Left ventricle myocardium inferior (tissue), 1 donor: ENCODE measurements at places on chromosomes 2 and 18. TPM values are rescaled to one million over a fixed set of nuclear protein-coding genes. Genes with fewer than 3 reads are reported as not detected.

DNA sequence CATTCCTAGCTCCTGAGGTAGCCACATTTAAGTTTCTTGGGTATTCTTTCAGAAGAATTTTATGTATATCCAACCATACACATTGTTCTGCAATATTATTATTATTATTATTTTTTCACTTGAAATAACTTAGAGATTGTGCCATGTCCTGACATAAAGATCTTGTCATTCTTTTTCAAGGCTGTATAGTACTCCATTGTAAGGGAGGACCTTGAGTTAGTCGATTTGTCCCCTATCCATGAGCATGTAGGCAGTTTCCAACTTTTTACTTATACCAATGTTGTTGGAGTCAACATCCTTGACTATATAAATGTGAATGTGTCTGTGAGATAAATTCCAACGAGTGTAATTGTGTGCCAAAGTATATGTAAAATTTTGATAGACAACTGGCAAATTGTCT lies 891 bp upstream of the EGR4 start:
- H3K4me3 ChIP-seq = no peak overlapping the region
- H3K4me1 ChIP-seq = peaks cover 29% of the 10 kb centered on the region
- no peak overlapping the region for H3K27ac ChIP-seq
- H3K27me3 ChIP-seq = peaks cover 98% of the 10 kb centered on the region
- DNase-seq = no peak
- no peaks in the 10 kb centered on the region for H3K36me3 ChIP-seq

DNA sequence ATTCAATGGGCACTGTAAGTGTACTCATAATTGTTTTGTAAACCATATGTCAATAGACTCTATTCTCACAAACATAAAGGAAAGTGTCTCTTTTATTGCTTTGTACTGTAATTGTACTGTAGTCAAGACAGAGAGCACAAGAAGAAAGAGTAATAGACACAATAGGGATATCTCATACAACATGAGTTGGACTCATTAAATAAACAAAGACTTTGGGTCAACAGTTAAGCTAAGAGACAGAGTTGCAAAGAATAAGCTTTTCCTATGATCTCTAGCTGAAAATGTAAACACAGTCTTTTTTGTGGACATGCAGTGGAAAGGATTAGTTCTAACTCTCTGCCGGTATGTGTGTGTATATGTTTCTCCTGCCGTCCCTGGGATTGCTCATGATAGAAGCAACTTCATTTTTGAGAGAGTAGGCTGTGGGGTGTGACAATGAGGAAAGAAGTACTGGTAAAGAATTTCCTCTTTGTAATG lies 13.9 kb upstream of the KYNU start:
- no peaks in the 10 kb centered on the region for H3K36me3 ChIP-seq
- no peaks in the 10 kb centered on the region for H3K27me3 ChIP-seq
- no peak overlapping the region for H3K4me3 ChIP-seq
- H3K4me1 ChIP-seq = no peaks in the 10 kb centered on the region
- DNase-seq = no peak

- DNase-seq = peak; percentile 73
- peak overlapping the region; percentile 63 for H3K27ac ChIP-seq
- no peaks in the 10 kb centered on the region for H3K36me3 ChIP-seq
- peaks cover 27% of the 10 kb centered on the region for H3K4me1 ChIP-seq
Measured at GRCh38 chr2:17879137-17879912, 858 bp downstream of the KCNS3 start.

GRCh38 chr2:181573140-181573736 lies 83.7 kb downstream of the CERKL start:
- no peaks in the 10 kb centered on the region for H3K4me1 ChIP-seq
- H3K36me3 ChIP-seq = no peaks in the 10 kb centered on the region
- no peak for DNase-seq
- no peak overlapping the region for H3K27ac ChIP-seq

- H3K4me1 ChIP-seq = no peaks in the 10 kb centered on the region
- no peaks in the 10 kb centered on the region for H3K36me3 ChIP-seq
- H3K27me3 ChIP-seq = no peaks in the 10 kb centered on the region
- no peak overlapping the region for H3K27ac ChIP-seq
Measured at GRCh38 chr18:60446821-60447220, 74.2 kb upstream of the MC4R start.

DNA sequence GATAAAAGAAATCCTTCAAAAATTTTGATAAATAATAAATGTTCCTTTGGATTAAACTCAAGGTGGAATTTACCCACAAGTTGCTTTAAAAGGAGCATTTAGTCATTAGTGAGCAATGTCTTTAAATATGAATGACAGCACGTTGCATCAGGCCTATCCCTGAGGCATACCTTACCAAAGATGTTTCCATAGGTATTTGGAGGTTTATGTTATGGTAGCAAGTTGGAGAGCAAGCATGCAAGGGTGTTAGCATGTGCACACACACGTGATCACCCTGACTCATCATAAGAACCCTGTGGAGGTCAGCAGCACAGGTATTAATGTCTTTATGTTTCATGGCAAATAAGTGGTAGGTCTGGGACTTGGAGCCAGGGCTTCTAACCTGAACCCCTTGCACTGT lies 159.9 kb downstream of the ACTR3 start:
- DNase-seq = no peak
- H3K36me3 ChIP-seq = no peaks in the 10 kb centered on the region
- H3K27me3 ChIP-seq = peaks cover 16% of the 10 kb centered on the region
- no peaks in the 10 kb centered on the region for H3K4me1 ChIP-seq

GRCh38 chr2:219565130-219566080 lies 5.9 kb downstream of the OBSL1 start:
- H3K27me3 ChIP-seq = peaks cover 5% of the 10 kb centered on the region
- H3K4me3 ChIP-seq = no peak overlapping the region
- peaks cover 49% of the 10 kb centered on the region for H3K36me3 ChIP-seq
- H3K4me1 ChIP-seq = peaks cover 40% of the 10 kb centered on the region
- no peak for DNase-seq

- no peaks in the 10 kb centered on the region for H3K27me3 ChIP-seq
- H3K4me1 ChIP-seq = no peaks in the 10 kb centered on the region
- H3K36me3 ChIP-seq = no peaks in the 10 kb centered on the region
- H3K27ac ChIP-seq = no peak overlapping the region
- H3K4me3 ChIP-seq = no peak overlapping the region
Measured at GRCh38 chr2:234559609-234560008, 62.7 kb upstream of the ARL4C start.

GRCh38 chr18:49441338-49441938 lies 19.0 kb downstream of the DYM start:
- H3K27me3 ChIP-seq = no peaks in the 10 kb centered on the region
- peaks cover 12% of the 10 kb centered on the region for H3K4me1 ChIP-seq
- no peak overlapping the region for H3K27ac ChIP-seq
- DNase-seq = no peak
- H3K36me3 ChIP-seq = no peaks in the 10 kb centered on the region
- H3K4me3 ChIP-seq = no peak overlapping the region

- peak overlapping the region; percentile 17 for H3K27ac ChIP-seq
- H3K36me3 ChIP-seq = no peaks in the 10 kb centered on the region
- H3K4me3 ChIP-seq = peak overlapping the region; percentile 19
- H3K4me1 ChIP-seq = peaks cover 13% of the 10 kb centered on the region
- no peaks in the 10 kb centered on the region for H3K27me3 ChIP-seq
Measured at GRCh38 chr2:163877316-163877715, 141.5 kb upstream of the FIGN start.

- no peaks in the 10 kb centered on the region for H3K4me1 ChIP-seq
- no peaks in the 10 kb centered on the region for H3K27me3 ChIP-seq
- H3K4me3 ChIP-seq = no peak overlapping the region
- no peak overlapping the region for H3K27ac ChIP-seq
Measured at GRCh38 chr2:67095121-67095520, 302.0 kb upstream of the ETAA1 start.

DNA sequence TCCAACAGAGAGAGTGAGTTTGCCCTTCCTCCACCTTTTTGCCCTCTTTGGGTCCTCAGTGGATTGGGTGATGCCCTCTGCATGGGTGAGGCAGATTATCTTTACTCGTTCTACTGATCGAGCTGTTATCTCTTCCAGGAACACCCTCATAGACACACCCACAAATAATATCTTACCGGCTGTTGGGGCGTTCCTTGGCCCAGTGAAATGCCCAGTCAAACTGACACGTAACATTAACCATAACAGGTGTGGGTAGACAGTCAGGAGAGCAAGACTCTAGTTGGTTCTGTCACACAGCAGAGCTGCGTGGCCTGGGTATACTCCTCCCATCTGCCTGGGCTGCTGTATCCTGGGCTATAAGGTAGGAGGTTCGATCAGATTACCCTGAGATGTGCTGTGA lies 144.1 kb downstream of the AGAP1 start:
- H3K27ac ChIP-seq = no peak overlapping the region
- DNase-seq = no peak
- no peak overlapping the region for H3K4me3 ChIP-seq
- H3K36me3 ChIP-seq = no peaks in the 10 kb centered on the region
- H3K4me1 ChIP-seq = peaks cover 46% of the 10 kb centered on the region
- no peaks in the 10 kb centered on the region for H3K27me3 ChIP-seq

DNA sequence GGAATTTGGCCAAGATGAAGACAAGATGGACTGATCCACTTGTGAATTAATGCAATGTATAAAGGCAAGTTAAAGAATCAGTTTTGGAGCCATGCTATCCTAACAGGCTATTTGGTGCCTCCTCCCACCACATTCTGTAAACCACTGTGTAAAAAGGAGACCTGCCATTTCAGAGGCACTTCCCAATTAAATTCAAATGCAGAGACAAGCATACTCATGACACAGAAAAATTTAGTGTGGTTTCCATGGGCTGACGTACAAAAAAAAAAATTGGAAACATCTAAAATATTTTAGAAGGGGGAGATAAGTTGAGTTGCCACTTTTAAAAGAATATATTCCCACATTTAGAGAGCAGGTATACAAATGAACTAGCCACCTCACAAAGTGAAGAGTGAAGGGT lies 112.1 kb downstream of the TCF4 start:
- no peaks in the 10 kb centered on the region for H3K36me3 ChIP-seq
- peaks cover 52% of the 10 kb centered on the region for H3K4me1 ChIP-seq
- no peak for DNase-seq
- H3K27ac ChIP-seq = peak overlapping the region; percentile 88
- H3K4me3 ChIP-seq = no peak overlapping the region
- H3K27me3 ChIP-seq = no peaks in the 10 kb centered on the region

GRCh38 chr2:230908595-230909191 lies 16.3 kb downstream of the GPR55 start:
- peak overlapping the region; percentile 41 for H3K4me3 ChIP-seq
- peaks cover 11% of the 10 kb centered on the region for H3K4me1 ChIP-seq

DNA sequence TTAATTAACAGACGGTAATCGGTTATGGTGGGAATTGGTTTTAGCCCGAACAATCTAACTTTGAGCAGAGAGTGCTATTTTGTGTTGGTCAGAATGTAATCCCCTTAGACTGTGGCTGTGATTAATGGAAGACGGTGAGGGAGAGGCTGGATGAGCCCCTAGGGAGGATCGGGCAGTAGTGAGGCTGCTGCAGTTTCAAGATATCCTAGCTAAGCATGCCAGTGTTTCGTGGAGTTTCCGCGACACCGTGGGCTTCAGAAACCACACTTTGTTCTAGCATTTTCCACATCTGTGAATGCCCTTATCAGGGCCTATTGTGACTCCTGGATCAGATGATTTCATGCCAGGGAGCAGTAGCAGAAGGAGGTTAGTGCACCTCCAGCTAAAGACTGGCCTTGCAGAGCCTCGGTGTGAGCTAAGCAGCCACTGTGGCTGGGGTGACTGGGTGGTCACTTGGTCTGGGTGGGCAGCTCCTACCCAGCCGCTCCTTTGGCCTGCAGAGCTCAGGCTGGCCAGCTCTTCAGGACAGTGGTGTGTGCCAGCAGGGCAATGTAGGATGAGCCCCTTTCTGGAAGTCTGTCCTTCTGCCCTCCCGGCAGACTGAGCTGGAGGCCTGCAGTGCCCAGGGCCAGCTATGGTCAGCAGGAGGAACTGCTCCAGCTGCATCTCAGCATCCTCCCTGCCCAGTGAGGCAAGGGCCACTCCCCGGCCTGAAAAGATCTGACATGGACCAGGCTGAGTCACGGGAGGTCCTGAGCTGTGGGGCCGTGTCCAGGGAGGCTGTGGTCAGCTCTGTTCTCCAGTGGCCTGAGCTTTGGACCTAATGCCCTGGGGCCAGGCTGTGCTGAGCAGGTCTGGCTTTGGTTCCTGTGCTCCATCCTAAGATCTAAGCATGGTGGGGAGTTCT lies 142.6 kb upstream of the GPC1 start:
- peaks cover 54% of the 10 kb centered on the region for H3K4me1 ChIP-seq
- H3K27ac ChIP-seq = peak overlapping the region; percentile 81
- no peaks in the 10 kb centered on the region for H3K36me3 ChIP-seq

- DNase-seq = no peak
- no peak overlapping the region for H3K4me3 ChIP-seq
- no peaks in the 10 kb centered on the region for H3K27me3 ChIP-seq
Measured at GRCh38 chr2:231737761-231738160, 29.4 kb downstream of the PTMA start.

The GKN1 gene
- total RNA-seq = not detected

The CNDP1 gene
- not detected for total RNA-seq

The PLEK gene
- 4.8 TPM for total RNA-seq

The MERTK gene
- total RNA-seq = 4.7 TPM

The MEX3C gene
- 17.2 TPM for total RNA-seq
